Retinal pigment epithelial cell (primary cell): ENCODE measurements at places on chromosomes 16 and 17.

- DNase-seq, result no peak
Observed at GRCh38 chr16:86337138-86337537, 173.2 kb upstream of the FOXF1 start.

- no peak for DNase-seq
Observed at GRCh38 chr16:53085369-53085843, 30.6 kb downstream of the CHD9 start.

GRCh38 chr17:82349287-82349701, 9.8 kb upstream of the TEX19 start:
- DNase-seq, result no peak

DNA sequence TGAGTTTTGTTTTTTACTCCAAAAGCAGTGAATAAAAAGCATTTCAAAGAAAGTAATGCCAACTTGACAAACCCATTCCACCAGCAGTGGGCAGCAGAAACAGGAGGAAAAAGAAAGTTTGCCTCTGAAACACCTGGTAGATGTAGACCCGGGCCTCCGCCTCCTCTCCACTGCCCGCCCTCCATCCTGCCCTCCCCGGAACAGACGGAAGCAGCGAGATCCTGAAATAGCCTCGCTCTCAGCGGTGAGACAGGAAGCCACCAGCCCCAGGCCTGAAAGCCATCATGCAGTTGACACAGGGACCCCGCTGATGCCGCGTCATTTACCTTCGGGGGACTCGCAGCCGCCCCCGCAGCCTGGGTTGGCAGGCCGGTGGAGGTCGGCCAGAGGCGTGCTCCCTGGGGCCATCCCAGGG, 67.8 kb downstream of the C16orf78 start:
- no peak for DNase-seq

GRCh38 chr16:48478393-48478792, 93.2 kb upstream of the SIAH1 start:
- DNase-seq, result no peak

- DNase-seq, result no peak
Observed at GRCh38 chr17:17151541-17151940, 54.6 kb downstream of the PLD6 start.

DNA sequence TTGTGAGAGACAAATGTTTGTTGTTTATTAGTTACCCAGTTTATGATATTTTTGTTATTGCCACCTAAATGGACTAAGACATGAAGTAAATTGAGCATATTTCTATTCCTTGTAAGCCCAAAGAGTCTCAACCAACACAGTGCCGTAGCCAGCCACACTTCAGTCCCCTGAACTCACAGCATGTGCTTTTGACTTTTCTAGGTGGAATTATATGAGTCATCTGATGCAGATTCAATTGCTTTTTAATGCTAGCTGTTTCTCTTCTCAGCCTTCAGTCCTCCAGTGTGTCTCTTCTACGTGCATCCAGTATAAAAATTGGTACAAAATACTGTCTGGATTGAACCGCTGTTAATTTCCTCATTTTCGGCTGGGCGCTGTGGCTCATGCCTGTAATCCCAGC, 39.0 kb downstream of the IQCK start:
- no peak for DNase-seq

DNA sequence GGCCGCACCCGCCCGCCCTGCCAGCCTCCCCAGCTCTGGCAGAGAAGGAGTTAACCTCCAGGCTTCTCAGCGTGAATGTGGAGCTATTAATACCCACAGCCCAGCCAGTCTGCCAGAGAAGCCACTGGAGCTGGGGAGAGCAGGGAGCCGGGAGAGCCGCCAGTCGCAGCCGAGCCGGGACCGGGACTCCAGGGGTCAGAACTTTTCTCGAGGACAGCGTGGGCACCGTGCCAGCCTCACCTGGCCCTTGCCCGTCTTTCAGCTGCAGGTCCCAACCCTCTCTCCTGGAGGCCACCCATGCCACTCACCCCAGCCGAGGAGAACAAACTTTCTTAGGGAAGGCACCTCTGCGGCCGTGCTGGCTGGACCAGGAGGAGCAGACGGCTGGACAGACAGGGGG, 33.8 kb upstream of the SBK1 start:
- peak; percentile 22 for DNase-seq

GRCh38 chr16:87560428-87561199, 41.7 kb upstream of the JPH3 start:
- DNase-seq, result no peak

- no peak for DNase-seq
Observed at GRCh38 chr16:58128711-58129096, 477 bp downstream of the CFAP20 start.

GRCh38 chr16:72198771-72199201, 26.8 kb upstream of the PMFBP1 start:
- DNase-seq, result no peak

DNA sequence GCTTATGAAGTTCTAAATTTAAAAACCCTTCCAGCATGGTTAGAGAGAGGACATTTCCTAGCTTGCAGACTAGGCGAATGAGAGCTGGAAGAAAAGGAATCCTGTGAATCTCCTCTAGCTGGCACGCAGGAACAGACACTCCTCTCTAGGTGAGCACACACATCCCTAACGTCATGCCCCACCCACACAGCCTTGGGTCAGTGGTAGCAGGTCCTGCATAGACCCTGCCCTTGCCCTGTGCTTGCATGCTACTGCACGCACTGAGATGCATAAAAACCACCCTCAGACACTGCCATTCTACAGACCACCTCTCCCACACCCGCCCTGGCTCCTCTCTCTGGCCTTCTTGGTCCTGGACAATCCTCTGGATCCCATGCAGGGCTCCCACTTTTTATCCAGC, 23.5 kb downstream of the CES1 start:
- DNase-seq, result no peak
